Stimulated activated CD8-positive, alpha-beta memory T cell treated with anti-CD3 and anti-CD28 coated beads, Interleukin-2, amount 100 ng/mL, for 48 hours (primary cell): ENCODE measurements at places on chromosomes 1 and 21.

GRCh38 chr1:185075476-185075875 lies 30.1 kb downstream of the RNF2 start:
- DNase-seq: no peak

DNA sequence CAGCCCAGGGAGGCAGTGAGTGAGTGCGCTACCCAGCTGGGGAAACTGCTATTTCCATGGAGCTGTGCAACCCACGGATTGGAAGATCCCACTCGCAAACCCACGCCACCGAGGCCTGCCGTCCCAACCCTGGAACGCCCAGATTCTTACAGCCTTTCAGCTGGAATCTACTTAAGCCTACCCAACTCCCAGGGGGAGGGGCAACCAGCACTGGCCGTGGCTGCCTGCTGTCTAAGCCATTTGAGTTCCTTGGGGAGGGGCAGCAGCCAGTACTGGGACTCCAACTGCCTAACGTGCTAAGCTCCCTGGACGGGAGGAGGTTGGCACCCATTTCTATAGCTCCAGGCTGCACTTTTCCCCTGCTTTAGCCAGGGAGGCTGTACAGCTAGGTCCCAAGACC lies 27.1 kb upstream of the ZNF669 start:
- DNase-seq: no peak

DNA sequence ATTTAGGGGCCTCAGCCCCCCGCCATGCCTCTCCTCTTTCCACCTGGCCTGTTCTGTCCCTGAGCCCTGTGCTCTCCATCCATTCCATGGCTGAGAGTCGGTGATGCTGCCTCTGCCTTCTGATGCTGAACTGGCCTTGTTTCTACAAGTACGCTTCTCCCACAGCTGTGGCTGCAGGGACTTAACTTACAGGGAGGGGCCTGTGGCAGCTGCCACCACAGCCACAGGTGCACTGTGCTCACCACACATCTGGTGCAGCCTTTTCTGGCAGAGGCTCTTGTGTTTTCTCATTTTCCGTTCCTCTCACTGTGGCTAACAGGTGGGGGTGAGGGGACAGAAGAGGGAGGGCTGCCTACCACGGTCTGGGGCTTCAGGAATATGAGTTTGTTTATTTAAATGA lies 4.2 kb downstream of the FMO1 start:
- DNase-seq: no peak

DNA sequence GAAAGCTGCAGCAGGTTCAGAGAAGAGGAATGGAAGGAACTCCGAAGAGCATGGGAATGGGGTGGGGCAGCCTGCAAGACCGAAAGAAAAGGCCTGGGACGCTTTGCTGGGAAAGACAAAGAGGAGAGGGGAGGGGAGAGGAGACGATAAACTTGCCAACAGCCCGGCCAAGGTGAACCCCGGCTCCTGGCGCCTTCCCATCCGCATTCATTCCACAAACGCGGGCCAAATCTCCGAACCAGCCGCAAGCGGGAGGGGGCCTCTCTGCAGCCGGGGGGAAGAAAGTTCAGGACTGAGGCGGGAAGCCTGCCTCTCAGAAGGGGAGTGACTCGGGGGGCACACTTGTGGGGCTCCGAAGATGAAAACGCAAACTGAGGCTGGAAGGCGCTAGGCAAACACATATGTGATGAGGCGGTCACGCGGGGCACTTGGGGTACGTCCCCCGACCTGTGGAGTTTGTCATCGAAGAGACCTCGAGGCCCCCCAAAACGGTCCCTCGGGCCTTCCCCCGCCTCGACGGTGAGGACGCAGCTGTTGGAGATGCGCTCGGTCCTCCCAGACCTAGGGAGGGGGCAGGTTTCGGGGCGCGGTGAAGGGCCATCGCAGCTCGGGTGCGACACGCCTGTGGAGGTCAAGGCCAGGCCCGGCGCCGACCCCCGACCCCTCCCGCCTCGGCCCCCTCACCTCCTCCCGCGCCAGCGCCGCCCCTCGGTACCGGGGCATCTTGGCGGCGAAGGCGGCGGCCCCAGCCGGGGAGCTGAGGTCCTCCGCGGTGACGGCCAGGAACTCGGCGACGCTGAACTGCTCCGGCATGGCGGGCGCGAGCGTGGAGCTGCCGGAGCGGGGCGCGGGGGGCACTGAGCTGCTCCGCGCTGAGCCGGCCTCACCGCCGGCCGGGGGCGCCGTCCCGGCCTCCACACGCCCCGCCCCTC lies at the start of gene ASAP3:
Gene ASAP3 (minus strand): TSS at position 859 of the 932 bp plus-strand sequence. CDS start 46 bp downstream, at position 813.
- DNase-seq: no peak

- no peak for DNase-seq
These were observed 109.5 kb upstream of the UBE2U start for GRCh38 chr1:64093941-64094340.

- no peak for DNase-seq
These were observed 85.6 kb downstream of the NKAIN1 start for GRCh38 chr1:31154000-31154631.

DNA sequence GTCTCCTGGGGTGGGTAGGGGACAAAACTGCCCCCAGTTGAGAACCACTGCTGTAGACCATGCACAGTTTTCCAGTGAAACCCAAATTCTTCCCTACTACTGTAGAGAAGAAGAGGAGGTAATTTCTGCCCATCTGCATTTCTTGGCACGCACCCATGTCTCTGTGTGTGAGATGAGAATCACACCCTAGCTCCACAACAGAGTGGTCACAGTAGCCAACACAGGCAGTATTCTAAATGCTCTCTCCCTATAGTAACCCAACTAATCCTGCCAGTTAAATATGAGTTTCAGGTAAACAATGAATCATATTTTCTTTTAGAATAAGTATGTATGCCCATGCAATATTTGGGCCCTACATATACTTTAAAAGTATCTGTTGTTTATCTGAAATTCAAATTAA lies 1.2 kb upstream of the CAPN2 start:
- no peak for DNase-seq

GRCh38 chr21:38489729-38490128 lies 8.5 kb downstream of the ERG start:
- DNase-seq: no peak

GRCh38 chr1:15337656-15338402 lies 71.9 kb upstream of the EFHD2 start:
- no peak for DNase-seq

DNA sequence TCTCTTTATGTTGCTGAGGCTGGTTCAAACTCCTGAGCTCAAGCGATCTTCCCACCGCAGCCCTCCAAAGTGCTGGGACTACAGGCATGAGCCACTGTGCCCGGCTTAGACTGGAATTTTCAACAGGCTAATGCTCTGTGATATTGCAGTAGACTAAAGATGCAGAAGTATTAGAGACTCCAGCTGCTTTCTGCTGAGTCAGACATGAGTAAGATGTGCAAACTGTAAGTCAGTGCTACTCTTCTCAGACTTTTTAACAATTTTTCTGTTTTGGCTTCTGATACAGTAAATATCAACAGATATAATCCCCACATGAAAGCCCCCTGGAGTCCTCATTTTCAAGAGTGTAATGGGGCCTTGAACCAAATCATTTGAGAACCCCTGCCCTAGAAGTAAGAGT lies 29.3 kb upstream of the NLRP3 start:
- DNase-seq: no peak

DNA sequence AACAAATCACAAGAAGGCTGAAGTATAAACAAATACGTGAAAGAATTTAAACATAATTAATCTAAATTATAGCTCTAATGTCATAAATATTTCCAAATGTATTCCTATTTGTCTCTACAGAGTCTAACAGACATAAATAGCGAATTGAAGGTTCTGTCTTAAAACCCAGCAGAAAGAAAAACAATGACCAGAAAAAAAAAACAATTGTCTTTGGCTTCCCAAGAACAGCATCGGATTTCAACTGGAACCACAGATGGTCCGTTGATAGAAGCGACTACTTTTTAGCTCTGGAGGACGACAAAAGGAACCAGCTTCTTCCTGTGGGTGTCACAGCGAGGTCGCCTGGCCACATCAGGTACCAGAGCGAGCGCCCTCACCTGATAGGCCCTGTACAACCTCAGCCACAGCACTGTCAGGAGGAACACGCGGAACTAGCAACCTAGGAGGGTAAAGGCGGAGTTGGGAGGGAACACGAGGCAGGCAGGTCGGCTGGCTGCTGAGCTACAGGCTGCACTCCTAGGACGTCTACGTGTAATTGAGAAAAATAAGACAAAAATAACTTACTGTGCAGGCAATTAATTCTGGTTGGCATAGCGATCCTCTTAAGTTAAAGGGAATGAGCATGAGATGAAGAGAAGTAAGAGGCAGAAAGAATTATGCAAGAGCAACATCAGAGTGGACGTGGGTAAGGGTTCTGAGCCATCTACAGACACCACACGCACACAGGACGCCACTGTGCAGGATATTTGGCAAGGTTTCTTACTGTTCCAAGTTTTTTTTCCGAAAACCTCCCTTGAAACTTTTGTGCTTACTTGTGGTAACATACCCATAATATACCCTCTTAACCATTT lies 16.7 kb upstream of the PRDM15 start:
- peak; percentile 28 for DNase-seq

DNA sequence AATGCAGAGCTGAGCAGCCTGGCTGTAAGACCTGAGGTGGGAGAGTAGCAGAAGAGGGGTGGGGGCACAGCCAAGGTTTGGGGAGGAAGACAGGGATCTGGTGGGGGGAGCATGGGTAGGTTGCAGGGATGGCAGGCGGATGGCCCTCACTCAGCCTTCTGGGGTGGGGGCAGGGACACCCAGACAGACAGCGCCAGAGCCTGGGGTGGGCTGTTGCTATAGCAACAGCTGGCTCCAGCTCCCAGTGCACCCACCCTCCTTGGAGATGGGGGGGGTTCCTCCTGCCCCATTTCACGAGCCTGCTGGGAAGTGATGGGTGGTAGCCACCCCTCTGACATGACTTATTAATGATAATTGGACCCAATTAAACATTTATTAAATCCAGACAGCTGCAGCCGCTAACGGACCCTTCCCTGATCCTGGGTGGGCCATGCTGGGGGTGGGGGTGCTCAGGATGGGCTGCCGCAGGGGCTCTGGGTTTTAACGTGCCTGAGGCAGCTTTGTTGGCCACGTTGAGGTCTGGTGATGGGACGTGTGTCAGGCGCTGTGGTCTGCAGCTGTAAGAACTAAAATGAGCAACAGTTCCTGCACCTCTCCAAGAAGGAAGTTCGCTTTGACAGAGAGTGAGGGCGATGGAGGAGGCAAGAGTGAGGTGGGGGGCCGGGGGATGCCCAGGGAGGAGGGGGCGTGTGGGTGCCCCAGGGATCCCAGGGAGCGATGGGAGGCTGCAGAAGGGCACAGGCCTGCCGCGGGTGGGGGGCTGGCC lies 19.4 kb downstream of the AGRN start:
- DNase-seq: no peak

DNA sequence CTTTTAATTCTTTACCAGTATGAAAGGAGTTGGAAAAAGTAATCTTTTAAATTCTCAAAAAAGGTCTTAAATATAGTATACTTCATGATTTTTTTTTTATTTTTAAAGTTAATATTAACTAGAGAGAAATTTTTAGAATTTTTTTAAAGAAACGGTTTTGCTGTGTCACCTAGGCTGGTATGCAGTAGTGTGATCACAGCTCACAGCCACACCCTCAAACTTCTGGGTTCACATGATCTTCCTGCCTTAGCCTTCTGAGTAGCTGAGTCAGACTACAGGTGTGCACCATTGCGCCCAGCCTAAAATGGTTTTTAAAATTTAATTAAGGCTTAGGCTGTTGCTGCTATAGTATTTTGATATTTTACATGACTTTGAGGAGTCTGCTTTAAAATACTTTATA lies 52.4 kb downstream of the TLCD4 start:
- DNase-seq: no peak

GRCh38 chr1:233489411-233489810 lies 124.5 kb upstream of the KCNK1 start:
- no peak for DNase-seq

- no peak for DNase-seq
These were observed 7.0 kb downstream of the AKT3 start for GRCh38 chr1:243842978-243843511.

- DNase-seq: no peak
These were observed 89.7 kb upstream of the RGS1 start for GRCh38 chr1:192485692-192486436.

GRCh38 chr1:31814631-31815306 lies 1.1 kb downstream of the SPOCD1 start:
- no peak for DNase-seq

GRCh38 chr1:77583483-77583882 lies 99.0 kb downstream of the ZZZ3 start:
- DNase-seq: no peak

DNA sequence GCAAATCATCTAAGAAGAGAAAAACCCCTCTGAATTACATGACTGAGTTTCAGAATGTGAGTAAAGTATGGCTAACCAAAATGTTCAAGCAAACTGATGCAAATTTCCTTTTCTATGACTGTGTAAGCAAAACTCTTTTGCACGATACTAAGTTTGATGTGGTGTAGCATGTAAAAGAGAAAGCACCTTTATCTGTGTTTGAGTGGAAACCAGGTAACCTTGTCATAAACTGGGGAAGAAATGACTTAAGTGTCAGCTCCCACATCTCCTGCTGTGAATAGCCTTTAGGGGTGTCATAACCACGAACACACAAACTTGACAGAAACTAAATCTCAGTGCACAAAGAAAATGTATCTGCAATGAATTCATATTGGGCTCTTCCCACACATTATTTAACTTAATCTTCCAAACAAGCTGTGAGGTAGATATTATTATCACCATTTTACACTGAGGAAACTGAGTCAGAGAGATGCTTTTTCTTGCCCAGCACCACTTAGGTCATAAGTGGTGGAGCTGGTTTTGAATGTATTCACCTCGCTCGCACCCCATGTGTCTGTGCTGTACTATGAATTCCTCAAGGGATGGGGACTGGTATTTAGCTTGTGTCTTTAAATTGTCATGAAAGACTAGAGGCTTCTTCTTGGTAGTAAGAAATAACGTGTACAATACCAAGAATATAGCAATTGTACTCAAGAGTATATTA lies 32.9 kb upstream of the IL12RB2 start:
- DNase-seq: no peak

DNA sequence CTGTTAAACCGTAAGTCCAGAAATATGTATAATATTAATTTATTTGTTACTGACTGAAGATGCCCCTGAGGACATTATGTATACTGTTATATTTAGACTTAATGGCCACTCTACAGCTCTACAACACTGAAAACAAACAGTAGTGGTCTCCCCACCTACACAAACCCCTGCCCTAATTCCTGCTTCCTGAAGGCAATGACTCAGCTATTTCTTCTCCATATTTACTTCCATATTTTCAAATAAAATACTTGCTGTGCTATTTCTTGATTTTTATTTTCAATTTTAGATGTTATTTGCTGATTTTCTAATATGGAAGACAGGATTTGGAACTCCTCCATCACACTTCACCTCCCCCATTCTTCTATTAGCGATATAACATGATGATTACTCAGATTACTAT lies 97.6 kb downstream of the PCNX2 start:
- no peak for DNase-seq

GRCh38 chr1:192265516-192266173 lies 51.1 kb upstream of the RGS21 start:
- DNase-seq: no peak
